Activated CD8-positive, alpha-beta memory T cell treated with anti-CD3 and anti-CD28 coated beads for 1 hour (primary cell): ENCODE measurements at places on chromosomes 5 and 9.
A peak's percentile ranks its signal among the peaks of the same experiment; 100 is the strongest.

DNA sequence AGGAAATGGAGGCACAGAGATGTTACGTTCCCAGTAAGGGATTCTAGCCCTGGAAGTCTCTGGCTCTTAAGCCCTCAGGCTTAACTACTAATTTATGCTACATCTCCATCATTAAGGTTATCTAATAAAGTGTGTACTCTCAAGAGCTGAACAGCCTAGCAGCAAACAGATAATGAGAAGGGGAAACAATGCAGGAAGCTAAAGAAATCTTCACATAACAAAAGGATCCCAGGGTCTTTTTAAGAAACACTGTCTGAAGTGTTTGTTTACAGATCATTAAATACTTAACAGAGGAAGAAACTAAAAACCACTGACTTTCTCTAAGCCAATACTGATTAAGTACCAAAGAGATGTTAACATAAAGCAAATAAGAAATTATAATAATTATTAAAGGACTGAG, 129.0 kb downstream of the PAPPA start:
- DNase-seq, result no peak

GRCh38 chr5:149118463-149118862, 22.8 kb upstream of the ABLIM3 start:
- DNase-seq, result no peak

- DNase-seq, result no peak
These were observed 171.7 kb downstream of the ATPSCKMT start for GRCh38 chr5:10077791-10078545.

- no peak for DNase-seq
These were observed 1.9 kb downstream of the HK3 start for GRCh38 chr5:176897263-176897662.

- peak; percentile 30 for DNase-seq
These were observed 27.1 kb upstream of the SLC6A19 start for GRCh38 chr5:1174122-1174936.

GRCh38 chr9:70883056-70883455, 238.4 kb downstream of the TRPM3 start:
- DNase-seq, result no peak

GRCh38 chr9:83432104-83432627, 106.0 kb downstream of the FRMD3 start:
- DNase-seq, result no peak

GRCh38 chr5:7000310-7000709, 287.1 kb downstream of the TENT4A start:
- DNase-seq, result no peak

GRCh38 chr5:146794326-146795029, 84.1 kb downstream of the PPP2R2B start:
- DNase-seq, result no peak

- DNase-seq, result no peak
These were observed 77.7 kb upstream of the NFIB start for GRCh38 chr9:14391620-14392019.

GRCh38 chr5:38299585-38299984, 41.2 kb downstream of the EGFLAM start:
- no peak for DNase-seq

DNA sequence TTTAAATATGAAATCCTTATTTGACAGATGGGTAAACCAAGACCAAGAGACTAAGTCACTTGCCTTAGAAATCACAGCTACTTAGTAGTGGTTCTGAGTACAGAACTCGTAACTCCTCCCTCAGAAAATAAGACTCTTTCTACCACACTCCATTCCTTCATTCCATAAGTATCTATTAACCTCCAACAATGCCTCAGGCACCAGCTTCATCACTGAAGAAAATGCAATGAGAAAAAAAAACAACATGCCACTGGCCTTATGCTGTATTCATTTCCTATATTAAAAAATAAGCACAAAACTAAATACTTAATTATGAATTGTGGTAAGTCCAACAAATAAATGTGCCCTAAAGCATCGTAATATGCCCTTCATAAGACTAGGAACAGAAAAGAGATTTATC, 13.5 kb upstream of the FREM1 start:
- no peak for DNase-seq

- DNase-seq, result no peak
These were observed 97.3 kb downstream of the OXCT1 start for GRCh38 chr5:41772785-41773442.

DNA sequence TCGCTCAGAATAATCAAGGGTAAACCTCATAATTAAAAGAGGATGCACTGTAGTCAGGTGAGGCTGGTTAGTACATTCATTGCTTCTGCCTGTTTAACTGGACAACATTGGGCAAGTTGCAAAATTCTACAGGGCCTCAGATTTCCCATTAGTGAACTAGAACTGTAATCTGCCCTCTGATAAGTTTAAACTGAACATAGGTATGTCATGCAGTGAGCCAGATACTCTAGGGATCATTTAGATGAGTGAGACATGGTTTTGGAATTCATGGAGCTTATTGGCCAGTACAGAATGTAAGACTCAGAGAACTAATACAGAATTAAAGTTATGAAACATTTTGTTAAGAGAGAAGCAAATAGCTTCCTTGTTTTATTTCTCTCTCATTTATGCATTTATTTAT, 35.9 kb downstream of the RNF44 start:
- no peak for DNase-seq

- DNase-seq, result no peak
These were observed 80.7 kb downstream of the C9orf152 start for GRCh38 chr9:110126986-110127864.

- no peak for DNase-seq
These were observed 125.8 kb downstream of the PDE4D start for GRCh38 chr5:59767681-59768151.

- DNase-seq, result no peak
These were observed 144.4 kb downstream of the KCTD16 start for GRCh38 chr5:144315026-144315425.
